Activated CD8-positive, alpha-beta memory T cell treated with anti-CD3 and anti-CD28 coated beads, Interleukin-2, amount 10 ng/mL, durations not matched to agents 7 days and 5 days (primary cell): ENCODE measurements at places on chromosomes 1 and 21.
A peak's percentile ranks its signal among the peaks of the same experiment; 100 is the strongest.

DNA sequence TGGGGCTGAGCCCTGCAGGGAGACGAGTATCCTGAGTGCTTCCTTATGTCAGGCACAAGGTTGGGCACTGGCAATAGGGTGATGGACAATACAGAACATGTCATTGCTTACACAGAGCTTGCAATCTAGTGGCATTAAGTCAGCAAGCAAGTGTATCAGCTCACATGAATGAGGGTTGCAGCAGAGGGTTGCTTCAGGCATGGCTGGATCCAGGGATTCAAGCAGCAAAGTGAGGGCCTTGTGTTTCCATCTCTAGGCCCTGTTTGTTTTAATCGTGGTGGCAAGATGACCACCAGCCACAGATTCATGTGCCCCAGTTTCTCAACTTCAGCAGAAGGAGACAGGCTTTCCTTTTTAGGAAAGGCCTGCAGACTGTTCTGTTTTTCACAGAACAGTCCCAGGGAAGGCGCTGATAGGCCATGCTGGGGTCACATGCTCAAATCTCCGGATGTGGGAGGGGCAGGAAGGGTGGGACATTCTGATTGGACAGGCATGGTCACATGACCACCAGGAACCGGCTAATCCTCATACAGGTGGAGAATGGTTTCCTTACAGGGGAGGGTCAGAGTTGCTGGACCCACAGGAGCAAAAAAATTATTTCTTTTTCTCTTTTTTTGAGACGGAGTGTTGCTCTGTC is 14.4 kb downstream of the PLOD1 start:
- no peaks in the 10 kb centered on the region for H3K27me3 ChIP-seq
- DNase-seq: no peak
- H3K36me3 ChIP-seq: peaks cover 19% of the 10 kb centered on the region
- H3K4me1 ChIP-seq: peaks cover 4% of the 10 kb centered on the region
- H3K4me3 ChIP-seq: no peak overlapping the region

DNA sequence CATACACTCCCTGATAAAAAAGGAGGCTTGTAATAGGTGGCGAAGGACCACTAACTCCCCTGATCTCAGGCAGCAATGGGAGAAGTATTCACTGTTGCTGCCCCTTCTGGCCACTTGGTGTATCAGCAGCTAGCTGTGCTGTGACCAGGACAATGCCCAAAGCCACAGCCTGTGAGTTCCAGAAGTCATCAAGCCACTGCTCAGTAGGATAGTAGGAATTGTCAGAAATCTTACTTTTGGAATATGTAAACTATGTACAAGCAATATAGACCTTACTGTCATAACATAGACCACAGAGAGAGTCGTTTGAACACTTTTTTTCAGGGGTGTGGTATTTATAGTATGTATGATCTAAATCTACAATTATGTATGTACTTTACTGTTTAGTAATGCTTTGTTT is 248.3 kb upstream of the CAMK1G start:
- no peak for DNase-seq
- no peak overlapping the region for H3K4me3 ChIP-seq
- no peaks in the 10 kb centered on the region for H3K4me1 ChIP-seq

GRCh38 chr1:30036229-30036547 is 687.2 kb downstream of the MATN1 start:
- H3K27ac ChIP-seq: no peak overlapping the region
- H3K27me3 ChIP-seq: no peaks in the 10 kb centered on the region
- no peak for DNase-seq
- H3K4me3 ChIP-seq: no peak overlapping the region
- H3K36me3 ChIP-seq: peaks cover 1% of the 10 kb centered on the region
- no peaks in the 10 kb centered on the region for H3K4me1 ChIP-seq

DNA sequence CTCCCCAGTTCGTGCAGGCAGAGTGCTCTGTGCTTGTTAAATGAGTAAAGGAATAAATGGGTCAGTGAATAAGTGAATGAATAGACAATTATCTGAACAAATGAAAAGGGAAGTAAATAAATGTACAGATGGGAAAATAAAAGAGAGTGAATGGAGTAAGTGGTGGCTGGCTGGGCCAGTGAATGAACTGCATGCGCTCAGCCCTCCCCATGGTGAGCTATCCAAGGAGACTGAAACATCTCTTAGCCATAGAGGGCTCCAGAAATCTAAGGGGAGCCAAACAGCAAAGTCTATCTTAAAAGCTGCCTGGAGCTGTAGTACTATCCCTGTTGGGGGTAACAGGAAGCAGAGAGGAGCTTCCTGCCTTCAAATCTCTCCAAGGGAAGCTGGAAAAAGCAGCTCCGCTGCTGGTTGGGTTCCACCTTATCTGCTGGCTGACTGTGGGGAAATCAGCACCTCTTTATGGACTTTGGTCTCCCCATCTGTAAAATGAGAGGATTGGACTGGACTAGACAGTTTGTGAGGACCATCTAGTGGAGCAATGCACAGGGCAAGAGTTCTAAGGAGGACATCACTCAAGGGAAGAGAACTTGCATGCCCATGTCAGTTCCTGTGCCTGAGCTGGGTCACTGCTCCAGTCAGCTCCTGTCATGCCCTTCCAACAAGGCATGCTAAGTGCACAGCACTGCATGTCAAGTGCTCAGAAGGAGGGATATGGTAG is 77.9 kb downstream of the TRABD2B start:
- H3K36me3 ChIP-seq: no peaks in the 10 kb centered on the region
- H3K27ac ChIP-seq: no peak overlapping the region
- H3K4me1 ChIP-seq: no peaks in the 10 kb centered on the region

GRCh38 chr1:183318433-183318832 is 99.7 kb downstream of the NMNAT2 start:
- H3K27ac ChIP-seq: no peak overlapping the region
- no peaks in the 10 kb centered on the region for H3K36me3 ChIP-seq
- no peak overlapping the region for H3K4me3 ChIP-seq
- H3K27me3 ChIP-seq: peaks cover 13% of the 10 kb centered on the region
- no peaks in the 10 kb centered on the region for H3K4me1 ChIP-seq

GRCh38 chr1:234683861-234684632 is 74.1 kb upstream of the IRF2BP2 start:
- H3K27me3 ChIP-seq: peaks cover 7% of the 10 kb centered on the region
- peaks cover 4% of the 10 kb centered on the region for H3K36me3 ChIP-seq
- no peaks in the 10 kb centered on the region for H3K4me1 ChIP-seq

DNA sequence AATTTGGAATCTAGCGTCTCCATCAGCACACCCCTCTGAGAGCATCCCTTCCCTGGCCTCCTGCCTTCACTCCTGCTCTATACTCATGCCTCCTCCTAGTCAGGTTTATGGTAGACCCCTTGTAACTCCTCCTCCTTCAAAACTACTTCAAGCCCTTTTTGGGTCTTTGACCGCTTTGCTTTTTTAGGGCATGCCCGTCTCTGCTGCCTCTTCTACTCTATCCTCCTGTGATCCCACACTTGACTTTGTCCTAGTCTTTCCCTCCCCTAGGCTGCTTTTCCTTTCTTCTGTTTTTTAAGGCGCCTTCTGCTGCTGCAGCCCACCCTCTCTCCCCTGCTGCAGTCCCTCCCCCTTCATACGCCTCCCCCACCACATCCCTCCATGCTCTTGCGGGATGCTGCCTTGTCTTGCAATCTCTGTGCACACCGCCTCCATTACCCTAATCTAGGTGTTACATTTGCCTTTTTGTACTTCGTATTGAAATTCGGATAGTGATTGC is 1.5 kb downstream of the SNX27 start:
- peaks cover 39% of the 10 kb centered on the region for H3K4me1 ChIP-seq
- H3K27me3 ChIP-seq: peaks cover 1% of the 10 kb centered on the region
- H3K4me3 ChIP-seq: peak overlapping the region; percentile 94

DNA sequence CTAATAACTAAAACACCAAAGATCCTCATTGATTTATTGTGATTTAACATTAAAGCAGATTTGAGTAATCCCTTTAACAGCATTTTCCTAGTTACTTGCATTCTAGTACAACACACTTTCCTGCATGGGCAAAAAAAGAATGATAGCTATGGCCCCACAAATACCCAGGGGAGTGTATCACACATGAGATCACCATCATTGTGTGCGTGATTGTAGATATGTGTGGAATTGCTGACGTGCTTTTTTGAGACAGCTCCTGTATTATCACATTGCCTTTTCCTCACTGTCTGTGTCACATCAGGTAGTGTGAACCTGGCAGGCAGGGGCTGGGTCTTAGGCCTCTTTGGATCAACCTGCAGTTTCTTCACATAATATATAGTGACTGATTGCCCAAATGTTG is 48.5 kb upstream of the SAMD13 start:
- H3K27me3 ChIP-seq: no peaks in the 10 kb centered on the region
- H3K4me3 ChIP-seq: no peak overlapping the region
- DNase-seq: no peak
- peaks cover 6% of the 10 kb centered on the region for H3K36me3 ChIP-seq
- no peaks in the 10 kb centered on the region for H3K4me1 ChIP-seq
- no peak overlapping the region for H3K27ac ChIP-seq

- H3K4me3 ChIP-seq: peak overlapping the region; percentile 14
- H3K27ac ChIP-seq: peak overlapping the region; percentile 79
- DNase-seq: peak; percentile 55
- H3K4me1 ChIP-seq: peaks cover 31% of the 10 kb centered on the region
Measured at GRCh38 chr1:55127827-55128343, 87.3 kb downstream of the USP24 start.

- H3K4me1 ChIP-seq: no peaks in the 10 kb centered on the region
- no peak overlapping the region for H3K4me3 ChIP-seq
- no peaks in the 10 kb centered on the region for H3K36me3 ChIP-seq
Measured at GRCh38 chr1:184210031-184210430, 158.5 kb downstream of the TSEN15 start.

DNA sequence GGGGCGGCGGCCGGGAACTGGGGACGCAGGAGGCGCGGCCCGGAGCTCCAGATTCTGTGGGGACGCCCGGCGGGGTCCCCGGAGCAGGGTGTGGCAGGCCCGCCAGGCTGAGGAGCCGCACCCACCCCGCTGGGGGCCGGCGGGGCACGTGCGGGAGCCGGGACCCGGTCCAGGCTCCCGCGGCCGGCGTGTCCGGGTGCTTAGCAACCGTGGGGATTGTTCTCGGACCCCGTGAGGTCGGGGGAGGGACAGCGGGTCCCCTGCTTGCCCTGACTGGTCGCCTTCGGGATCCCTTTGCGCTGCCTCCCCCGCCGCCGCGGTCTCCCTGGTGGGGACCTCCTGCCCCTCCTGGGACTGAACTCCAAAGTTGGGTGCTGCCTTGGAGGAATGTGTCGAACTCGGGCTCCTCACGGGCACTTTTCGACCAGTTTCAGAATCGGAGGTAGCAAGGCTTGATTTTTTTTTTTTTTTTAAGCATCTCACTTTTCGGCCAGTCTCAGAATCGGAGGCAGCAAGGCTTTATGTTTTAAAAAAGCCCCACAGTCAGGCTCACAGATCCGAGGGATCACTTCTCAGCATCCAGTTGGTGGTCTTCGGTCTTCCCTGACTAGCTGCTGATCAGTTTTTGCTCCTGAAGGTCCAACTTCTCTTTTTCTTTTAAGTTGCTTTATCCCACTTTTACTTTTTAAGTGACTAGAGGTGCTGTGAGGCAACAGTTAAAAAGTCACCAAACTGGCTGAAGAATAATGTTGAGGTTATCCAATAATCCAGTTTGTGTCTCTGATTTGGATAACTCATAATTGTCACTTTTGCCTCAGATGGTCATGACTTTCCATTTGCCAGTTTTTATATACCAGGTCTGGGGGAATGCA is 648 bp downstream of the FAM76A start:
- peak; percentile 72 for DNase-seq
- H3K27ac ChIP-seq: peak overlapping the region; percentile 75
- H3K4me1 ChIP-seq: peaks cover 20% of the 10 kb centered on the region
- peaks cover 9% of the 10 kb centered on the region for H3K36me3 ChIP-seq

DNA sequence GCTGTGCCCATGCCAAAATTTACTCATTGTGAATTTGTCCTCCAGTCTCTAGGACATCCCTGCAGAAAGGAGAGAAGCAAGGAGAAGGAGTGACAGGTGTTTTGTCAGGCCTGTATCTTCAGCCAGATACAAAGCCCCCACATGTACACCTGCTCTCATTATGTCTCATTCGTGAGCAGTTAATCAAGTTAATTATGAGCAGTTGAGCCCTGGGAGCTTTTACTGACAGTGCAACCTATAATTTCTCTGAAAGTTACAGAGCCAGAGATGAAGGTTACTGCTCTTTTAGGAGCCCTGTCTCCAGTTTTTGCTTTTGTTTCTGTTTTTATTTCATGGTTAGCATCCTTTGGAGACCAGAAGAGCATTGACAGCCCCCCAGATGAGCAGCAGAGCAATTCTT is 5.0 kb upstream of the ILDR2 start:
- H3K36me3 ChIP-seq: no peaks in the 10 kb centered on the region
- H3K4me3 ChIP-seq: no peak overlapping the region
- DNase-seq: no peak
- H3K27me3 ChIP-seq: peaks cover 31% of the 10 kb centered on the region

DNA sequence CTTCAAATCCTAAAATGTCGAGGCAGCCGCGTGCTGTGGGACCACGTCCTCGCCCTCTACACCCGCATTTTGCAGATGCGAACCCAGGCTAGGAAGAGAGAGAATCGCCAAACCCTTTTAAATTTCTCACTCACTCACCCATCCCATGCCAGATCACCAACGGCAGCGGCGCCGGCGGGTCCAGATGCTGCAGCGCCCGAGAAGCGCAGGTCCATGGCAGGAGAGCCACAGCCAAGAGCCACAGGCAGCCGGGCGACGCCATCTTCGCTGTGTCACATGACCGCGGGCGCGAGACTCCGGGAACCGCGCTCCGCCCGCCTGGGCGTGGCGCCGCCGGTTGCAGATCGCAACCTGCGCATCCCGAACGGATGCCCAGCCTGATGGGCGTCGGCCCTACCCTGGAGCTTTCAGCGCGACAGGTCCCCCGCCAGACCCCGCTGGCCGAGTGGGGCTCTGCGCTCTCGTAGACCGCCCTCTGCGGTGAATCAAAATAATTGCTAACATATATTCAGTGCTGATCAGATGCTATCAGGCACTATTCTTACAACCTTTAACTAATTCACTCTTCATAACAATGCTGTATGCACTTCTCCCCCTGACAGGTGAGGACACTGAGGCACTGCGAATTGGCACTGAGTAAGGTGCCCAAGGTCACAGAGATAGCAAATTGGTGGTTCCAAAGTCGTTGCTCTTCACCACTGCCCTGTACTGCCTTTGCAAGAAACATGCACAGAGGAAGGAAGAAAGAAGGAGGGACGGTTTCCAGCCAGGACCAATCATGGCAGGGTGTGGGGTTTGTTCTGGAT is at the start of gene PPT1:
TSS of gene PPT1 (minus strand) at position 276 of the 806 bp plus-strand sequence. CDS start at position 262, 14 bp downstream.
- H3K4me3 ChIP-seq: peak within 1 kb of the TSS; percentile 84
- H3K27ac ChIP-seq: peak within 1 kb of the TSS; percentile 89
- H3K4me1 ChIP-seq: peaks cover 38% of the 10 kb centered on the region

DNA sequence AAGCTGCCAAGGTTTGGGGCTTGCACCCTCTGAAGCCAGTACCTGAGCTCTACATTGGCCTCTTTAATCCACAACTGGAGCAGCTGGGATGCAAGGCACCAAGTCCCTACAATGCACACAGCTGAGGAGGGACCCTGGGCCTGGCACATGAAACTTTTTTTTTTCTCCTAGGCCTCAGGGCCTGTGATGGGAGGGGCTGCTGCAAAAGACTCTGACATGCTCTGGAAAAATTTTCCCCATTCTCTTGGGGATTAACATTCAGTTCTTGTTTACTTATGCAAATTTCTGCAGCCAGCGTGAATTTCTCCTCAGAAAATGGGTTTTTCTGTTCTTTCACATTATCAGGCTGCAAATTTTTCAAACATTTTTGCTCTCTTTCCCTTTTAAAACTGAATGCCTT is 1072.2 kb downstream of the BRINP3 start:
- H3K4me3 ChIP-seq: no peak overlapping the region
- DNase-seq: no peak
- H3K36me3 ChIP-seq: no peaks in the 10 kb centered on the region
- no peaks in the 10 kb centered on the region for H3K27me3 ChIP-seq

GRCh38 chr1:54278941-54279422 is 79.0 kb downstream of the MRPL37 start:
- peak overlapping the region; percentile 92 for H3K27ac ChIP-seq
- no peaks in the 10 kb centered on the region for H3K27me3 ChIP-seq
- H3K36me3 ChIP-seq: peaks cover 17% of the 10 kb centered on the region
- H3K4me1 ChIP-seq: peaks cover 66% of the 10 kb centered on the region
- no peak for DNase-seq
- H3K4me3 ChIP-seq: no peak overlapping the region
